ENCODE measurements at places on chromosomes 12 and 14.

- DNase-seq: no peak
Observed at GRCh38 chr14:33350366-33350990, 411.8 kb downstream of the NPAS3 start.

DNA sequence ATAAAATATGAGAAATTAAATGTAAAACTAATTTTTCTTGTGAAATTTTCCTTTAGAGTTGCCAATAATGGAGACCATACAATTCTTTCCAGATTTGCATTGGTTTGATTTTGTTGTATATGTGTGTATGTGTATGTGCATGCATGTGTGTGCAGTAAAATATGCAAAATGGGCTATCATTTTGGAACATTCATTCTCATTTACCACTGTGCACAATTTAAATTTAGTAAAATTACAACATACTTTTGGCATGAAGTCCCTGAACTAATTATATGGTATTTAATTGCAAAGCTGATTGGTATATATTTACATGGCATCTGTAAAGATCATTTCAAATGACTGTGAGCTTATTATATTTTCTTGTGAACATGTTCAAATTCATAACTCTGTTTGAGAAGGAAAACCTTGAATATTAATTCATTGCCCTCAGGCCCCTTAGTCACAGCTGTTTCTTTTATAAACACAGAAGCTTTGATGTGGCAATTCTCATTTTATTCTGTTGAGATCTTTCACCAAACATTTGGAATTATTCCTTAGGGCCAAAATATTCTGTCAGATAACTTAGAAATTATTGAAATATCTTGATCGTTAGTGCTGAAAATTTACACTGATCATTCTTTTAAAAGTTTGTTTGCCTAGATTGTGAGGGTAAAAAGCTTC lies 17.6 kb downstream of the KERA start:
- DNase-seq: no peak

- no peak for DNase-seq
Observed at GRCh38 chr12:30967026-30967425, 40.5 kb downstream of the TSPAN11 start.

GRCh38 chr14:35355981-35356841 lies 48.3 kb downstream of the NFKBIA start:
- peak; percentile 68 for DNase-seq

- DNase-seq: no peak
Observed at GRCh38 chr12:82529954-82530353, 156.8 kb upstream of the TMTC2 start.

DNA sequence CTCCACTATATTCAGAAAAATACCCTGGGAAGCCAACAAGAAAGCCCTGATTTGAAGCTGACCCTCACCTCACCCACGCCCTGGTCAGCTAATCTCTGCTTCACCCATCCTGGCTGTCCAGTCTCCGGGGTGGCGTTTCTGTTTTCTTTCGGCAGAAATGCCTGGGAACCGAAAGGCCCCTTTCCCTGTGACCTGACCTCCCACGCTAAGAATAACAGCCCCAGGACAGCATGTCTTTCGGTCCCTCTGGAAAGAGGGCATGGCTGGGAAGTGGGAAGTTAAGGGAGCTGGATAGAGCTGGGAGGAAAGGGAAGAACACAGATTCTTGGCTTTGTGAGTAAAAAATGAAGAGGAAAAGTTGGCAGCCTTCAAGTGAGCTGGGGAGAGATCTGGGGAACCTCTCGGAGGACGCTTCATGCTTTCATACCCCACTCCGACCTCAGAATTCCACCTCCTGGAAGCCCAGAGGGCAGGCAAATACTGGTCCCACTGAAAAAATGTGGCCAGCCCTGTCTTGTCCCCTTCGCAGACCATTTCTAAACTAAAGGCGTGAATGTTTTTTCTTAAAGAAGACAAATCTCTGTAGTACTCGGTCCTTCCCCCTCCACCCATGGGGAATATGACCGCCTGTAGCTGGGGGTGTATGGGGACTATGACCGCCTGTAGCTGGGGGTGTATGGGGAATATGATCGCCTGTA lies 163.0 kb upstream of the FKBP4 start:
- no peak for DNase-seq

GRCh38 chr14:72588521-72588920 lies 305.4 kb downstream of the DPF3 start:
- no peak for DNase-seq

- DNase-seq: no peak
Observed at GRCh38 chr12:93288626-93289025, 89.1 kb upstream of the NUDT4 start.

GRCh38 chr14:88877192-88877591 lies 52.7 kb downstream of the TTC8 start:
- no peak for DNase-seq

DNA sequence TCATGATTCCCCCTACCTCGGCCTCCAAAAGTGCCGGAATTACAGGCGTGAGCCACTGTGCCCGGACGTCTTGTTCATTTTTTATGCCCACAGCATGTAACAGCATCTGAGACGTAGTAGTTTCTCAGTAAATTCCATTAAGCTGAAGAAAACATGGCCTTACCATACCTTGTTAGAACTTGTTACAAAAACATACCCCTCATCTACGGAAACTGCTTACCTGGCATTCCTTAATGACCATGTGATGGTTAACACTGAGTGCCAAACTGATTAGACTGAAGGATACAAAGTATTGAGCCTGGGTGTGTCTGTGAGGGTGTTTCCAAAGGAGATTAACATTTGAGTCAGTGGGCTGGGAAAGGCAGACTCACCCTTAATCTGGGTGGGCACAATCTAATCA lies 186.8 kb downstream of the CEP128 start:
- no peak for DNase-seq

GRCh38 chr14:75849300-75849895 lies 132.4 kb downstream of the TGFB3 start:
- DNase-seq: no peak

- no peak for DNase-seq
Observed at GRCh38 chr12:7634561-7634960, 31.1 kb downstream of the APOBEC1 start.

DNA sequence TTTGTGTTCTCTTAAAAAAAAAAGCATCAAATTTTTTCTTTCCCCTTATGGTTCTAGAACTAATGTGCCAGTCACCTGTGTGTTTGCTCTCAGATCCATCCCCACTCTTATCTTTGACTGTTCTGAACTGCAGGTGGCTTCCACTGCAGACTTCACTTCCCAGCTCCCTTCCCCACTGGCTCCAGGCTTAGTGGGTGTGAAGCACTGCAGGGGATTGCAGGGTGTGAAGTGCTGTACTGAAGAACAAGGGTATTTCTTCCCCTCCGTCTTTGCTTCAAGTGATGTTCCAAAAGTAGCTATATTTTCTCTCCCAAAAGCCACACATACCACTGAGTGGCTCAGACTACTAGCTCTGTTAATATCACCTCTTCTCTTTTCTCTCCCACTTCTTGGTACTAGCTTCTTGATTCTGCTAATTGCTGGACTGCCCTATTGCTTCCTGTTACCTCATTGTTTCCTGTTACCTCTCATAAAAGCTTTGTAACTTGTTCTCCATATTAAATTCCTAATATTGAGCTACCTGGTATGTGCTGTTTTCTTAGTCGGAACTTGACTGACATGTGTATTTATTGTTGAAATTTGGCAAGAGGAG lies 115.4 kb upstream of the PRICKLE1 start:
- no peak for DNase-seq

DNA sequence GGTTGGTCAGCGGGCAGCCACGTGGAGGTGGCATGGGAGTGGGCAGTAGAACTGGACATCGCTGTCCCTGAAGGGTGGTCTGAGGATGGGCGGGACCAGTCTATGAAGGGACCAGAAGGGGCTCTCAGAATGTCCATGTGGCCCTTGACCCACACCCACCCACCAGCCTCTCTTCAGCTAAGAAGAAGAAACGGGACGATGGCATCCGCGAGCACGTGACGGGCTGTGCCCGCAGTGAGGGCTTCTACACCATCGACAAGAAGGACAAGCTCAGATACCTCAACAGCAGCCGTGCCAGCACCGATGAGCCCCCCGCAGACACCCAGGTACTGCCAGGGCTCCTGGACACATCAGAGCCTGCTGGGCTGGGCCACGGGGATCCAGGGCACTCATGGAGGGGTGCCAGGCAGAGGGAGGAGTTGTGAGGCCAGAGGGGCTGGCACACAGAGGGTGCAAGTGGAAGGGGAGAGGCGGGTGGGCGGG lies 21.3 kb downstream of the SETD1B start:
- DNase-seq: no peak

DNA sequence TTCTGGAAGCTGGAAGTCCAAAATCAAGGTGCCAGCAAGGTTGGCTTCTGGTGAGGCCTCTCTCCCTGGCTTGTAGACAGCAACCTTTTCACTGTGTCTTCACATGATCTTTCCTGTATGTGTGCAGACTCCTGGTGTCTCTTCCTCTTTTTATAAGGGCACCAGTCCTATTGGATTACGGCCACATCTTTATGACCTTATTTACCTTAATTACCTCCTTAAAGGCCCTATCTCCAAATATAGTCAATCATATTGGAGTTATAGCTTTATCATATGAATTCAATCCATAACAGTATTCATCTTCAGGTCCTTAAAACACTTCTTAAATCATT lies 21.2 kb upstream of the GARIN2 start:
- DNase-seq: no peak

DNA sequence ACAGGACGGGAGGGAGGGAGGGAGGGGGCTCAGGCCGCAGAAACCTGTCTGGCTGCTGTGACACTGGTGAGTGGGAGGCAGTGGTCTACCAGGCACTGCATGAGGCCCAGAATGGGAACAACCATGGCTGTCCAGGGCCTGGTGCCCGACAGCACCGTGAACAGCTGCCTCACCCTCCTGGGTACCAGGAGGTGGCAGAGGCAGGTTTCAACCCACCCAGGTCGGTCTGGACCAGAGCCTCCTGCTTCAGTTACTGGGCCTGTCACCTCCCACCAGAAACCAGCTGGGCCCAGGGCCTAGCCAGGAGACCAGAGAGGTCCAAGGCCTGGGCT lies 80.2 kb downstream of the ITPK1 start:
- DNase-seq: no peak

DNA sequence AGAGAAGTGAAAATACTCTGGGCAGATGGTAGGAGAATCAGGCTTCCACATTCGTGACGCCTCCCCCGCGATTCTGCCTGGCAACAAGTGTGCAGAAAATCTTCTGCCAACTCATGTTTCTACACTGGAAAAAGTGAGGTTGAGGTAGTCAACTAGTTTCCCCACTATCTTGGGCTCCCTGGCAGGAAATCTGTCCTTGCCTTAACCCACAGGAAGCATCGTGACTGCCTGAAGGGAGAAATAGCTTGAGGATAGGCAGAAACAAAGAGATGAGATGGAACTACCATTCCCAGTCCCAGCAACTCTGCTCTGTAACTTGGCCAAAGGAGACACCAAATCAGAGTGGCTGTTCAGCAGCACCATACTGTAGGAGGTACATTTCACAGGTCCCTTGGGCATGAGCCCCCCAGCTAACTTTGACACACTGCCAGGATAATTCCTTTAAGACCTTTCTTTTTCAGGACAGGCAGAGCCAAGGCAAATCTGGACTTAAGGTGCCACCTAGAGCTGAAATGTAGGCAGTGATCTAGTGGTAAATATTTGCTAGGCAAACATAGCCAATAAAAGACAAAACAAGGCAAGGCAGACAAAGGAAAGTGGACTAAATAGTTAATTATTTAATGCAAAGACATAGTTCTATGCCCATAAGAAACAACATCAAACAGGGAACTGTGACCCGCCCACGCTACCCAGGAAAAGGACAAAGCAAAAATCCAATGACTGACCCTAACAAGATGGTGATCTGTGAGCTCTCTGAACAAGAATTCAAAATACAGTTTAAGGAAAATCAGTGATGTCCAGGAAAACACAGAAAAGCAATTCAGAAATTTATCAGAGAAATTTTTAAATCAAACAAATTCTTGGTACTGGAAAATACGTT lies 205.1 kb downstream of the PTPRO start:
- DNase-seq: no peak

DNA sequence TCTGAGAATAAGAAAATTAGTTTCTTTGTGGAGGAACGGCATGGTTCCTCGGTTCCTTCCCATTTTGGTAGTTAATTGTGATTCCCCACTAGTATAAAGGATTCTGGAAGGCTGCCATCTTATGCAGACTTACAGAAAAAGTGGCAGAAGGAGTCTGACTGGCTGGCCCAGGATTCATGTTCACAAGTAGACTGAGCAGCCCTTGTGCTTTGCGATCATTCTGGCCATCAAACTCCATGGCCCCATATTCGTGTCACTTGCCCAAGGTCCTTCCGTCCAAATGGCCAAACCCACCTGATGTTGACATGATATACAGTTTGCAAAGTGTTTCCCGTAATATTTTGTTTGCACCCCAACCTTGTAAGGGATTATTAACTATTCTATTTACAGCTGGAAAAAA lies 297.2 kb upstream of the AMIGO2 start:
- DNase-seq: no peak

GRCh38 chr12:74349925-74350324 lies 187.7 kb upstream of the ATXN7L3B start:
- no peak for DNase-seq

- no peak for DNase-seq
Observed at GRCh38 chr12:10641735-10642500, 28.5 kb upstream of the MAGOHB start.

- DNase-seq: no peak
Observed at GRCh38 chr12:38697289-38697688, 208.1 kb downstream of the CPNE8 start.

- no peak for DNase-seq
Observed at GRCh38 chr12:6052940-6053329, 71.5 kb downstream of the VWF start.

DNA sequence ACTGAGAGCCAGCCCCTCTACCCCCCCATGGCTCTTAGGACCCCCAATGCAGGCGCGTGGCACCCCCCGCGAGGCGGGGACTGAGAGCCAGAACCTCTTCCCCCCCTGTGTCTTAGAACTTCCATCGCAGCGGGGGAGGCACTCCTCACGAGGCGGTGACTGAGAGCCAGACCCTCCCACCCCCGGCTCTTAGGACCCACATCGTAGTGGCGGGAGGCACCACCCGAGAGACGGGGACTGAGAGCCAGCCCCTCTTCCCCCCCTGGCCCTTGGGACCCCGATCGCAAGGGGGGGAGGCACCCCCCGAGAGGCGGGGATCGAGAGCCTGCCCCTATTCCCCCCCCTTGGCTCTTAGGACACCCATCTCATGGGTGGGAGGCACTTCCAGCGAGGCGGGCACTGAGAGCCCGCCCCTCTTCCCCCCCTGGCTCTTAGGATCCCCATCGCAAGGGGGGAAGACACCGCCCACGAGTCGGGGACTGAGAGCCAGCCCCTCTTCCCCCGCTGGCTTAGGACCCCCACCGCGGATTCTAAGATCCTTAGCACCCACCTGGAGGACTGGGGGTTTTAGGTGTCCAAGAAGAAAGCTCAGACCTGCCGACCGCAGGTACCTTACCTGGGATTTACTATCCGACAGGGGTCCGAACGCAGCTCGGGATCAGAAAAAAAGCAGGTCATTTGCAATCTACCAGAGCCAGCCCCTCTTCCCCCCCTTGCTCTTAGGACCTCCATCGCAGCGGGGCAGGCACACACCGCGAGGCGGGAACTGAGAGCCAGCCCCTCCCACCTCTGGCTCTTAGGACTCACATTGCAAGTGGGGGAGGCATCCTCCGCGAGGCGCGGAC lies 44.9 kb downstream of the DDX11 start:
- no peak for DNase-seq

Measured in stimulated activated CD4-positive, alpha-beta T cell treated with anti-CD3 and anti-CD28 coated beads, Interleukin-4, amount 100 ng/mL, for 24 hours (primary cell).